ENCODE measurements at places on chromosomes 6 and 20.

DNA sequence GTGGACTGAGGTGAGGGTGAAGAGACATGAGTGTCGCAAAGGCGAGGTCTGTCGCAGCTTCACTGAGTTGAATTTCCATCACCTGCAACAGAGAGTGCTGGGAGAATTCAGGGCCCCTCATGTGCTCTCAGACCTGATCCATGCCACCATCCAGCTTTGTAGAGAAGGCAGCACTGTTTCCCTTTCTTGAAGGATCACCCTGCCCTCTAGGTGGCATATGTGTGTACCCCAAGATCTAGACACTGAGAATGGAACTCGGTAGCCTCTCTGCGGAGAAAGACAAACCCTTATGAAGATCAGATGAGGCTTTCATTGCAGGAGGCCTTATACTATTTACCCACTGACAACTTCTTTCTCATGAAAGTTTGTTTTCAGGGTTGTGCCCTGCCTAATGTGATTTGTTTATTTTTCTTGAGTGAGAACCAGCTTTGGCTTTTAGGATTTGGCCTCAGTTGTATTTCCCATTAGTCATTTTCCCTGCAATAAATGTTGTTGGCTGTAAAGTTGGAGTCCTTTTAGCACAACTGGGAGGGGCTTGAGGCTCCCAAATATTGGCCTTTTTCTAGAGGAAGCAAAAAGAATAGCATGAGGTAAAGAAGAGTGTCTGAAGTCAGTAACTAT lies 811.3 kb downstream of the DHX35 start:
- DNase-seq = no peak

GRCh38 chr6:129280749-129281148 lies 397.8 kb downstream of the LAMA2 start:
- peak; percentile 89 for DNase-seq

DNA sequence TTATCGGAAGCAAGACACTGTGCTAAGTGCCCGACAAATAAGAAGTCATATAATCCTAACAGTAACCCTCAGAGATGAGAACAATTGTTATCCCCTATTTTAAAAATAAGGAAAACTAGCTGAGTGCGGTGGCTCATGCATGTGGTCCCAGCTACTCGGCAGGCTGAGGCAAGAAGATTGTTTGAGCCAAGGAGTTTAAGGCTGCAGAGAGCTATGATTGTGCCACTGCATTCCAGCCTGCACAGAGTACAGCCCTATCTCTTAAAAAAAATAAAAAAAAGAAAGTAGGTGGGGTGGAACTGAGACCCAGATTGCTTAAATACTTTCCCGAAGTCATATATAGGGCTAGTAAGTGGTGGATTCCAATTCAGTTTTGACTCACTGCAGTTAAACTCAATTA lies 84.7 kb downstream of the UST start:
- DNase-seq = no peak

GRCh38 chr6:12546410-12547002 lies 170.1 kb upstream of the PHACTR1 start:
- no peak for DNase-seq

GRCh38 chr20:59831024-59831915 lies 102.2 kb downstream of the SYCP2 start:
- no peak for DNase-seq

DNA sequence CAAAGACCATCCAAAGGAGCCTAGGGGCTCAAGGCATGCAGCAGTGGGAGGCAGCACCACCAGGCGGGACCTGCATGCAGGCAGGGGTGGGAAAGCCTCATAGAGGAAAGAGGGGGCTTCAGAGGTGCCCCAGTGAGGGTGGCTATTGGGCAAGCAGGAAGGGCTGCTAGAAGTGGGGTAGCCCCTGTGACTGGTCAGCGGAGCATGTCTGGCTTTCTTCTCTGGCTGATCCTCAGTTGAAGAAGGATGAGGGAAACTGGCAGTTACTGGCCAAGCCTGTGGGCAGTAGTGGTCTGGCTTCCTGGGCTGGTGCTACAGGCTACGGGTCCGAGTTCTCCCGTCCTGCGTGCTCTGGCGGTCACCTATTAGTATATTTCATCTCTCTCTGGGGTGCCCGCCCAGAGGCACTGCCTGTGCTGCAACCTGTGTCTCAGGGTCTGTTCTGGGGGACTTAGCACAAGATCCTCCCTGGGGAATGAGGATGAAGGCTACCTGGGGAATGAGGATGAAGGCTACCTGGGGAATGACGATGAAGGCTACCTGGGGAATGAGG lies 35.9 kb upstream of the CST7 start:
- DNase-seq = no peak

GRCh38 chr6:167552961-167553735 lies 228.3 kb downstream of the TTLL2 start:
- DNase-seq = no peak

DNA sequence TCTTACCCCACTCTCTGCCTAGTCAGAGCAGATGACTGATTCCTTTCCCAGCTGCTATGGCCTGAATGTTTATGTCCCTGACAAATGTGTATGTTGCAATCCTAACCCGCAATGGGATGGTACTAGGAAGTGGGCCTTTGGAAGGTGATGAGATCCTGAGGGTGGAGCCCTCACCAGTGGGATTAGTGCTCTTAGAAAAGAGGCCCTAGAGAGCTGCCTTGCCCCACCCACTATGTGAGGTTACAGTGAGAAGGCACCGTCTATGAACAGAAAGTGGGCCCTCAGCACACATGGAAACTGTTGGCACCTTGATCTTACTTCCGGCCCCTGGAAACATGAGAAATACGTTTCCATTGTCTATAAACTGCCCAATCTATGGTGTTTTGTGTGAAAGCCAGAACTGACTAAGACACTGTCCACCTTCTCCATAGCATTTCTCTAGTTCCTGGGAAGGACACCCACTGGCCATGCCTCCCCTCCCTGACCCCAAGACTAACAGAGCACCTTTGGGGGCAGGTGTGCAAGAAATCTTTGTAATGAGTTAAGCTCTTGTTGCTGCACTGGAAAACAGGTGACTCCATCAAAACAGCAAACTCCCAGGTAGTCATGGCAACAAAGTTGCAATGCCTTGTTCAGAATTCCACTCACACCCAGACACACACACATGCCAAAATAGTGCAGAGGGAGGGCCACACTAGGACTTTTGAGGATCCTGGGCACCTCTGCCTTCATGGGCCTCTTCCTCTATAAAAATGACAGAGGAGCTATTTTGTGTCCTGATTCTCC lies 16.2 kb downstream of the GABRR2 start:
- no peak for DNase-seq

GRCh38 chr6:89023591-89024441 lies 56.7 kb upstream of the PNRC1 start:
- no peak for DNase-seq

DNA sequence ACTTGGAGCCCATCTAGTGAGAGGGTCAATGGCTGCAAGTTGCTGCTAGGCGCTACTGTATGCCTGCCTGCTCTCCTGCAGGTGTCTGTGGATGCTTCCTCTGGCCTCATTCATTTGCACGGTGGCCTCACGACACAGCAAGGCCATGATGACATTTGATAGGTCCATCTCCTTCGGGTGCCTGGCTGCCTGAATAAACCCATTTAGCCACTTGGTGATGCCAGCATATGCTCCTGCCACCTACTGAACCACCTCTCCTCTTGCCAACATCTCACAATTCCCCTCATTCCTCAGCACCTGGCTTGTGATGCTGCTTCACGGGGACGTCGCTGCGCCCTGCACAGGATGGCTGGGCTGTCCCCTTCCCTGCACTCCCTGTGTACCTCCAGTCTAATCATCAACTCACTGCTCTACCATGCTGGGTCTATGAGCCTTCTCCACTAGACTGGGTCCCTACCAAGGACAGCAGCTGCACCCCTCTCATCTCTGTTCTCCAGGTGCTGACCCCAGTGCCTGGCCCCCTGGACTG lies 51.1 kb downstream of the AGPAT4 start:
- no peak for DNase-seq

DNA sequence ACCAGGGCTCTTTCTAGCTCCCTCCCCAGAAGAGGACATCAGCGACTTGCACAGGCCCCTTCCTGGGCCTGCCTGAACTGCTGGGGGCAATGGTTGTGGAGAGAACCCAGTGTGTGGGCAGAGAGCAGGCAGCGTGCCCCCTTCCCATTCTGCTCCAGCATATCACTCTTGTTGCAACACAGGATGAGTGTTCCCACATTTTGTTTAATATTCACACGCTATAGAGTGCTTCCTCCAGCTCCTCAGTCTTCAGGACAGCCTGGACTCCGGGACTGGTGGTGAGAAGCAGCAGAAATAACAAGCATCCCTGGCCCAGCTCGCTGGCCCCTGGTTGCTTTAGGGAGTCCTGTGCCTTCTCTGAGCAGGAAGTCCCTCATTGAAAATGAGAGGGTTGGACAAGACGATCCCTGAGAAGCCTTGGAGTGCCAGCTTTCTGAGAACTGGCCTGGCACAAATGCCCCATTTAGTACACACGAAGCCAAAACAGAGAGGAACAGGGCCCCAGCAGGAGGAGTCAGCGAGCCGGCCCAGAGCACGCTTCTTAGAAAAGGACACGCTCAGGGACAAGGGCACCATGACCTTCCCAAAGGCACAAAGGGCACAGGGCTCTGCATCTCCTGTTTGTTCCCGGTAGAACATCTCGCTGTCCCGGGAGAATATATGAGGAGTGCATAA lies 84.2 kb upstream of the FOXC1 start:
- no peak for DNase-seq

- DNase-seq = no peak
Measured at GRCh38 chr6:33314943-33315792, 1.3 kb upstream of the TAPBP start.

DNA sequence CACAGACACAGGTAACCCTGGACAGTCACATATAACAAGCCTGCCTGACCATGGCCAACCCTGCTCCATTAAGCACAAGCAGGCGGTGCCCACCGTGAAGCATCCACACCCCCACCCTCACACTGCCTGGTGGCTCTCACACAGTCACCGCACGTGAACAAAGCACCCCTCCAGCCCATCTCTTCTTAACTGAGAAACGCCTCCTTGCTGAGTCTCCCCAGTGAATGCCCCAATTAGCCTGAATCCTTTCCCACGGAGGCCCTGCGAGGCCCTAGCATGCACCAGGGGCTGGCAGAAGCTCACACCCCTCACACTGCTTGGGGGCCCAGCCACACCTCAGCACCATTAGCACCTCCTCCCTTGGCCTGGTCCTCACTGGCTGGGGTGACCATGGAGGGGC lies 72.3 kb downstream of the GRM4 start:
- no peak for DNase-seq

DNA sequence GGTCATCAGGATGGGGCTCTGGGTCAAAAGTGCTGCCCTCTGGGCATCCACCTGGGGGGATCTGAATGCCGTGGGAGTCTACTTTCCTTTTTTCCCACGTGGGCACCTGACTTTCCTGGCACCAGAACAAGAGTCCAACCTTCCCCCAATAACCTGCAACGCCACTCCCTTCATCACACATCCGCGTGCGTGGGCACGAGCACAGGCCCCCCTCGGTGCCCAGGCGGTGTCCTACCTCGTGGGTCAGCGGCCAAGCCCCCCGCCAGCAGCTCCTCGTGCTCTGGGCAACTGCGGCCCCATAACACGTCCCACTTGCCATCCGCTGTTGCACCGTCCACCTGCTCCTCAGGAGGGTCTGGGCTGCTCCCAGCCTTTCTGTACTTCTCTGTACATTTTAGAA lies 87.0 kb downstream of the YTHDF1 start:
- no peak for DNase-seq

DNA sequence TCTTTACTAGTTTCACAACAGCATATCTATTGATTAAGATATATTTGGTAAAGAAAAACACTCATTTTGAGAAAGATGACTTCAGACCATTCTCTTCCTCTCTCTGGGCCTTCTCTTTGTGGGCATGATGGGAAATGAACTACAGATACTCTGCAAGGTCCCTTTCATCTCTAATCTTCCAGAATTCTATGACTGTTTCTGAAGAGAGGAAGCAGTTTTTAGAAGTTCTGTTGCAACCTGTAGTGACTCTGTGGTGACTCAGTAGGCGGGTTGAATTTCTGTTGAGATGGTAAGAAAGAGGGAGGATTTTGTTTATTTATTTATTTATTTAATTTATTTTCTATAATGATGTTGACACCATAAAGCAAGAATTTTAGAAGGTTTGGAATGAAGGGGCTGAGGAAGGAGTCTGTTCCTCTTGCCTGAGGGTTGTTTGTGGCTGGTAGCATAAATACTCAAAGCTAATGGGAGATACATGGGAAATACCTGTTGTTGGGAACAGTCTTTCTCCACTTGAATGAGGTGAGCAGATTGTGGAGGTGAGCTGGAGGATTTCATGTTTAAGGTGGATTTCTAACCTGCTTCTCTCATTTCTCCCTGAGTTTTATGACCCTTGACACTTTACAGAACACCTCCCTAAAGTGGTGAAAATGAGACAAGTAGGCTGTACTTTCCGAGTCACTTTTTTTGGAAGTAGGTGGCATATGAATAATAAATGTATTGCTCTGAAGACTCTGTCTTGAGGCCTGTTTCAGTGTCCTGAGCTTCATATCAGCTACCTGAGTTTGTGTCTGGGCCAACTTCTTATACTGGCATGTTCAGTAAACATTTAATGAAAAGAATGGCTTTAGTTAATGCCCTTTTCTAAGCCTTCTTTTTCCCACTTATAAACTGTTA lies 15.0 kb downstream of the ACSS2 start:
- DNase-seq = no peak

DNA sequence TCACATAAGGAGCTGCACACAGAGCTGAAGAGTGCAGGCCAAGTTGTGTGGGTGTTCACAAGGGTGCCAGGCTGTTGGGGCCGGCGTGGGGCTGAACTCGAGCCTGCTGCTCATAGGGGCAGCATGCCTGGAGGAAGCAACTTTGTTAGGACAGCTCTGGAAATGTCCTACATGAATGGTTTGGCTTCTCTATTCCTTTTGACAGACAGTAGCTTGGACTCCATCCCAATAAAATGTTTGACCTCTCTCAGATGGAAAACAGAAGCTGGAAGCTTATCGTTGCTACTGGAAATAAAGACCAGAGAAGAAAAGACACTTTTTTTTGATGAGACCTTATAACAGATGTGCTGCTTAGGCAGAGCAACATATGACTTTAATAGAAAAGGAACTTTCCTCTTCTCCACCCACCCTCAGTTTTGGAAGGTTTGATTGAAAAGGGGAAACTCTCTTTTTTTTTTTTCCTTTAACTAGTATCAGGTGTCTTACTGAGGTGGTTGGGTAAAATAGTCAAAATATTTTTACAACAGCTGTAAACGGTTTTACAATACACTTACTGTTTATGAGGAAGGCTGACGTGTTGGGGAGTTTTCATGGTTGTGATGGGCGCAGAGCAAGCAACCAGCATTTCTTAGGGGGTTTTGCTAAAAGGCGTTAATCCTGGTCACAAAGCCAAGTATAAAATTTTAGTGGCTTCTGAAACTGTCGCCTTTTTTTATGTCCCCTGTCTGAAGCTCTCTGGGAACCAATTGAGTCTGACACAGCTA lies 80.7 kb upstream of the EEF1E1 start:
- no peak for DNase-seq
